ENCODE measurements at places on chromosomes 11 and 22.

GRCh38 chr11:19647816-19648215 lies 64.8 kb upstream of the NAV2 start:
- no peak for DNase-seq

GRCh38 chr11:70191495-70192140 lies 11.5 kb upstream of the FADD start:
- DNase-seq, result no peak

DNA sequence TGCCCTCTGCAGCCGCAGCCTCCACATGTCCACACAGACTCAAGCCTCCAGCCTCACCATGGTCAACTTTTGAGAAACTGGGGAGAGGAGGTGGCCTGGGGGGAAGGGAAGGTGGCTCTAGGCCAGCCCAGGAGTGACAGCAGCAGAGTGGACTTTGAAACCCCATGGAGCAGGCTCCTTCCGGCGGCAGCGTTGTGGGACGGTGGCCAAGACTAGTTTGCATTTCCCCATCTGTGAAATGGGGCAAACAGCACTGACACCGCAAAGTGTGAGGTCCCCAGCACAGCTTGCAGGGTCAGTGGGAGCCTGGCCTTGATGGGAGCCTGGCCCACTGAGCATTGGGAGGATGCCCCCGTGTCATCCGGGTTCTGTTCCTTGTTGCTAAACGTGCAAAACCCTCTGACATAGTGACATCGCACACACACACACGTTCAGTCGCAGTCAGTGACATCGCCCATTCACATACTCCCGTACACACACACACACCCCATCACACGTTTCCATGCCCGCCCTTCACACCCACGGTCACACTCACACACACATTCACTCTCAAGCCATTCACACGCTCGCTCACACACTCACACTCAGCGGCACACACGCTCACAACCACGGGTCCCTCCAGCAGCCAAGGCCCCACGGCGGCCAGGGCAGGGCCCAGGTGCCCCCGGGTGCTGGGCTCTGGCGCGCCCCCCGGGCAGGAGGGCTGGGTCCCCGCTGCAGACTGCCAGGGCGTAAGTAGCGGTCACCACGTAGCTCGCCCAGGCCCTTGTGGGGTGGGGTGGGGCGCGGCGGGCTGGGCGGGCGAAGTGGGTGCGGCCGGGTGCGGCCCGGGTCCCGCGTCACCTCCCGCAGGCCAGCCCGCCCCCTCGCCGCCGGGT lies 585 bp downstream of the CYB5R3 start:
- DNase-seq, result no peak

- no peak for DNase-seq
These were observed 108.2 kb upstream of the ARHGAP42 start for GRCh38 chr11:100578831-100579311.

DNA sequence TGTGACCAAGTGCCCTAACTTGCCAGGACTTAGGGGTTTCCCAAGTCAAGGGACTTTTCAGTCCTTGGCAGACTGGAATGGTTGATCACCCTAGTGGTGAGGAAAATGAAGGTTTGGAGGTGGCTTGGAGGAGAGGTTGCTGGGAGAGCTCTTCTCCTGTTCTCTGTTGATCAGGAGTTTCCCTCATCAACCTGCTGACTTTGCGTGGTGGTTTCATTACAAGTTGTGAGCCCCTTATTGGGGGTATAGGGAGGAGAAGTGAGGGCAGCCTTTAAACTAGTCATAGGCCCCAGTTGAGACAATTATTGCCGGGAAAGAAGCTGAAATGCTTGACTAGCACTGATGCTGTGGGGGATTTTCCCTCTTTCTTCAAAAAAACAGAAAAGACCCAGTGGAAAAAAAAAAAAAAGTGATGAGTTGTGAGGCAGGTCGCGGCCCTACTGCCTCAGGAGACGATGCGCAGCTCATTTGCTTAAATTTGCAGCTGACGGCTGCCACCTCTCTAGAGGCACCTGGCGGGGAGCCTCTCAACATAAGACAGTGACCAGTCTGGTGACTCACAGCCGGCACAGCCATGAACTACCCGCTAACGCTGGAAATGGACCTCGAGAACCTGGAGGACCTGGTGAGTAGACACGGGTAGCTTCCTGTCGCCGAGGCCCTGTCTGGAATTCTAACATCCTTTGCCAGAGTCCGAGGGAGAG lies at the start of gene CXCR5:
CXCR5 (plus strand) TSS at position 525 of the 704 bp plus-strand sequence; CDS start at position 575, 50 bp downstream.
- DNase-seq, result no peak

DNA sequence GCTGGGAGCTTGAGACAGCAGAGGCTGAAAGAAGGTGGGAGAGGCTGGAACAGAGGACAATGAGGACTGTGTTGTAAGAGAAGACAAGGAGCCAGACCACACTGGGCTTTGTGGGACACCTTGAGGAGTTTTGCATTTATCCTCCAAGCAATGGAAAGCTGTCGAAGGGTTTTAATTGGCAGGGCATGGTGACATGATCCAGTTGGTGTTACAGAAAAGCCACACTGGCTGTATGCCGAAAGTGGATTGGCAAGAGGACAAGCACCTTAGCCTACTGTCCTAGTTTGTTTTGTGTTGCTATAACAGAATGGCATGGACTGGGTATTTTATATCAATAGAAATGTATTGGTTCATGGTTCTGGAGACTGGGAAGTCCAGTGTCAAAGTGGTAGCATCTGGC lies 14.0 kb upstream of the APLNR start:
- no peak for DNase-seq

GRCh38 chr11:59818572-59818971 lies 8.0 kb upstream of the MRPL16 start:
- no peak for DNase-seq

DNA sequence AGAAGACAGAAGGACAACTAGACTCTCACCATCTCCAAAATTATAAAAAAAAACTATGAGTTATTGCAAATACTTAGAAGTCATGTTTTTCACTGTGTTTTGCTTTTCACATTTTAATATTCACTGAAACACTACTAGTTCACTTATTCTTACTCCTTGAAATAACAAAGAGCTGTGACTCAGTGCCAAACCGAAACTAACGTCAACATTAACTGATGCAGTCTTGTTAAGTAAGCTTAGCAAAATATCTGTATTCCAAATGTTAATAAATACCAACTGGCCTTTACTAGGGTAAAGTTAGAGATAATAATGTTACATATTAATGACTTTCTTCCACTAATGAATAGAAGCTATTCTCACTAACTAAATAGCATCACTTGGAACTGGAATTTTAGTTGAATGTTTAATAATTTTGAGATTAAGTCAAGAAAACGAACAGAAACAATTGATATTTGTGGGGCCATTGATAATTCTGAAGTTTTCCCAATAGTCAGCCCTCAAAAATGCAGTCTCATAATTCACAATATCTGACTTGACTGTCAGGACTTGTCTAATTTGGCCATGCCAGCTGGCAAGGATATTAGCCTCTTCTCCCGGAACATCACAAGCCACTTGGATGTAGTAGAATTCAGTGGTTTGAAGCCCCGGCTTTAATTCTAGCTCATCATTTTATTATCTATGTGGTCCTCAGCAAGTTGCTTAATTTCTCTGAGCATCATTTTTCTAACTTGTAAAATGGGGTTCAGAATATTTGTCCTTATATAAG lies 230.1 kb upstream of the DDI1 start:
- peak; percentile 49 for DNase-seq

DNA sequence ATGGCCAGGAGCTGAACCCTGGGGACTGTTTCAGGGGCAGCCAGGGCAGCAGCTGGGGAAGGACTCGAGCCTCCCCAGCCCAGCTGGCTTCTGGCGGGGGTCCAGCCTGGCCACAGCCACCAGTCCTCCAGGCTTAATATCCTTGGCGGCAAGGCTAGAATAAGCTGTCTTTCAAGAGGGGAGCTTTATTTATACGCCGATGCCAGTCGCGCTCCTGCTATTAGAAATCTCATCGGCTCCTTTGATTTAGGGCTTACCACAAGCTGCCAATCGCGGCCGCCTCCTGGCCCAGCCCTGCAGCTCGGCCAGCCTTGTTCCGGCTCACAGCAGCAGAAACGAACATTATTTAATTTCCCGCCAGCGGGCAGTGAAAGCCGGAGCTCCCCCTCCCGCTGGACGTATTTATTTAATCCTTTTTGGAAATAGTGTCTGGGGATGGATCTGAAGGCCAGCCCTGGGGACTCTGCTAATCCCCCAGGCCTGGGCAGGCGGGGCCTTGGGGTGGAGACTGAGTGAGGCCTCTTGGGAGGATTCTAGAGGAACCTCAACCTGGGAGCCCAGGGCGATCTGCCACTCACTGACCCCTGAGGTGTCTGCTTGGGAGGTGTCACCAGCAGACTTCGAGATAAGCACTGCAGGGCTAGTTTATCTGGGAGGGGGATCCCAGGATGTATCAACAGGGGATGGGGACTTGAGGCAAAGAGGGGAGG lies 363.1 kb downstream of the MN1 start:
- DNase-seq, result no peak

GRCh38 chr11:7467652-7468051 lies 17.7 kb upstream of the OLFML1 start:
- DNase-seq, result no peak

DNA sequence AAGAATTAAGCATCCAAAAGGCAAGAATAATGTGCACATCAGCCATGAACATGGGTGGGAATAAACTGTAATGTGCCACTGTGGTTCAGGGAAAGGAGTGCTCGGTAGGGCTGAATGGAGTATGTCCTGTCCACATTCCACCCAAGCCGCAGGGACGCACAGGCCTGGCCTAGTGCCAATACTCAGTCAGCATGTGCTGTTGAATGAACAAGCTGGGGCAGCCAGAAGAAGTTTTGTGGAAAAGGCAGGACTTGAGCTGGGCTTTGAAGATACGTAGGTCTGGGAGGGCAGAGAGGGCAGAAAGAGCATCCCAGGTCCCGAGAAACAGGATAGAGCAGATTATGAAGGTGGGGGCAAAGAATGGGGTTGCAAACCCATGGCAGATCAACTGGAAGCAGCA lies 60.0 kb upstream of the PLET1 start:
- no peak for DNase-seq

DNA sequence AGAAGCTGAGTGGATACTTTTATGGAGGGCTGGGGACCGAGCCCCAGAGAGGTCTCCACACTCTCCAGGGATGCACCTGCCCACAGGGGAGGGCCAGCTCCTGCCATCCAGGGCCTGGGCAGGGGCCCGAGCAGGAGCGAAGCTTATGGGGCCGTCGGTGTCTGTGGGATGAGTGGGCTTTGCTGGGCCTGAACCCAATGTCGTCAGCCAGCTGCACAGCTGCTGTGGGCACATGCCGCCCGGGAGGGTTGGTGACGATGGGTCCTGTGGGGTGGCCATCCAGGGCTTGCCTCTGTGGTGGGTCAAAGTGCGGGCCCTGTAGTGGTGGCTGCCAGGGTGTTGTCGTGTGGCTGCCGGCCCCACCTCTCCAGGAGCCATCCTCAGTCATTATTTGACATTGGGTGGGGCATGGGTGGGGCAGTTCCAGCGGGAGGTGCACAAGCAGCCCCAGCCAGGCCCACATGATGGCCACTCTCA lies 447.1 kb downstream of the TBC1D22A start:
- no peak for DNase-seq

DNA sequence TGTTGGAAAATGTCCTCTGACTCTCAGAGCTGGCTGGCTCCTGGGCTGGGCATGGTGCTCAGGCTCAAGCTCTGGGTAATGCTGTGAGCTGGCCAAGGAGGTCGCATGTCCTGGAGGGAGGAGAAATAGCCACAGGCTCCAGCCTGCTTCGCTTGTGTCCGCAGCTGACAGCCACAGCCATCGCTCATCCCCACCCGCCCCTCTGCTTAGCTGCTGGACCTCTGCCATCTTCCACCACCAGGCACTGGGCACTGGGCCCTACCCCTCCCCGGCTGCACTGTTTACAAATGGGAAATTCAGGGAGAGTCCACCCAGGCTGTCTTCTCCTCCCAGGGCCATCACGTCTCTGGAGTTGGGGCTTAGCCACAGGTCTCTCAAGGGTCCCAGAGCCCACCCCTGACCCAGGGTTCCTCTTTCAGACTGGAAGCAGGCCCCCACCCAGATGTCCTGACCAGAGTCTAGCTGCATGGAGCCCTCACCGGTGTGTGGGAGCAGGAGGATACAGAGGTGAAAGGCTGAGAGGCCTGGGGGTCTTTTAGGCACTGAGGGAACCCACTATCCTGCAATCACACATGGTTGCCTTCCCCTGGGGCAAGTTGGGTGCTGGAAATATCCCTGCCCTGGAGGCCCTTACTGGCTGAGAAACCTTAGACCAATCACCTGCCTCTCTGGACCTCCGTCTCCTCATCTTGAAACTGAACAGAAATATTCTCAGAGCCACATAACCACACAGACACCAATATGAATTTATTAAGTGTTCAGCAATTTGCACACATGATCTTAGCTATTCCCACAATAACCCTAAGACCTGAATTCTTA lies 62.7 kb downstream of the CD82 start:
- DNase-seq, result no peak

- DNase-seq, result no peak
These were observed 212.6 kb downstream of the SNX19 start for GRCh38 chr11:130703489-130704190.

Data from BJ (cell line).